ENCODE measurements at places on chromosomes 6 and 20.

DNA sequence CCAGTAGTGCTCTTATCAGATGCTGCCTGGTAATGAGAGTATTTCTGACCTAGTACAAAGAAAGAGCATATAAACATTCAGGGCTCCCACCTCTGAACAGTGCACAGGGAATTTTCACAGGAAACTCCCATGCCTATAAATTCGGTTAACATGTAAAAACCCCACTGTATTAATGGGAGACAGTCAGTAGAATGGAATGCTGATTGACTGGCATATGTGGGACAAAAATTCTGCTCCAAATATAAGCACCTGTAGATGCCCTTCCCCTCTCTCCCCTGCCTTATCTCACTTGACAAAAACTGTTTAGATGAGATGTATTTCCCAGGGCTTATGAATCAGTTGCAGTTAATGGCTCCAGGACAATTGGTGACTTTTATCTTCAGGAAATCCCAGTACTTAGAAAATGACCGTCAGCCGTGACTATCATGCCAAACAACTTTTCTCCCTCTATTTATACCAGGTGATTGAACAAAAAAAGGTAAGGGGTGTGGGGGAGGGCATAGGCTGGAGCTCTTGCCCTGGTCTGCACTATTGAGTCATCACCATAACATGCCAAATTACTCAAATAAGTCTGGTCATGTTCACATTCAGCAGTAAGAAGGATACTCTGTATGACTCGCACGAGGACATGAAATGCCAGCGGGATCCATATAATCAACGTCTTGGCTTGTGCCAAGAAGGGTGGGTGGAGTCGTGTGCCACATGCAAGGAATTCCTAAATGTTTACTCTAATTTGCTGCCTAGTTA lies 176.4 kb upstream of the BMP2 start:
- DNase-seq: no peak

- DNase-seq: no peak
These were observed 145.9 kb downstream of the NRN1 start for GRCh38 chr6:5860849-5861248.

- no peak for DNase-seq
These were observed 73.7 kb downstream of the PHF20 start for GRCh38 chr20:35845561-35845960.

GRCh38 chr6:81145506-81145905 lies 607.0 kb downstream of the TENT5A start:
- no peak for DNase-seq

All from B cell (primary cell).